Right forelimb (tissue), 1 donor: ENCODE measurements at places on chromosomes 16 and 17.

GRCh38 chr16:64478252-64478906, 643.5 kb downstream of the CDH11 start:
- DNase-seq, result peak; percentile 47

- DNase-seq, result no peak
Observed at GRCh38 chr16:1097800-1098199, 1.8 kb upstream of the C1QTNF8 start.

GRCh38 chr16:56145369-56145768, 45.9 kb upstream of the GNAO1 start:
- DNase-seq, result no peak

GRCh38 chr16:69522041-69522578, 43.7 kb upstream of the NFAT5 start:
- no peak for DNase-seq

- no peak for DNase-seq
Observed at GRCh38 chr17:34673995-34674890, 94.9 kb downstream of the TMEM132E start.

DNA sequence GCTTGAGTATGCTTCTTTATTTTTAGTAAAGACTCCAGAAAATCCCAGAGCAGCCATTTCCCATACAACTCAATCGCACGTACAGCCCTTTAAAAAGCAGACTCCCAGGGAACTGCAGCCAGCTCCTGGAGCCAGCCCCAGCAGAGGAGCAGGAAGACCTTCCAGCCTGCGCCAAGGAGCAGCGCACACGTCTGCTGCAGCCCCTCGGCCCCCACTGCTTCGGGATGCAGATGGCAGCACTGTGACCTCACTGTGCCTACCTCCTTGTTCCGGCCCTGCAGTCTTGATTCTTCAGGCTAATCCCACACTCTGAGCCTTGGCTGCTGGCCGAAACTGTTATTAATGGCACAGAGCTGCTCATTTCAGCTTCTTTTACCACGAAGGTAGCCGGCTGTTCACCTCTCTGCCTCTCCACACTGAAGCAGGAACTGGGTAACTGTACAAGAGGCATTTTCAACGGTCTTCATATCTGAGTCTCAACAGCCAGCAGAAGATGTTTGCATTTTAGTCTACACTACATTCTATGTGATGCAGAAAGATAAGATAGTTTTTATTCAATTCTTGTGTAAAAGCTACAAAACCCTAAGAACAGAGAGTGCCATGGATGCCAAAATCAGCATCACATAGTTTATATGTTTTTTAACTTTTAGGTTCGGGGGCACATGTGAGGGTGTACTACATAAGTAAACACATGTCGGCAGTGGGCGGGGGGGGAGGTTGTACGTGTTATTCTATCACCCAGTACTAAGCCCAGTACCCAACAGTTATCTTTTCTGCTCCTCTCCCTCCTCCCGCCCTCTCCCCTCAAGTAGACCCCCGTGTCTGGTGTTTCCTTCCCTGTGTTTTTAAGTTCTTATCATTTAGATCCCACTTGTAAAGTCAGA, 130.9 kb downstream of the ANKRD11 start:
- DNase-seq, result peak; percentile 70

DNA sequence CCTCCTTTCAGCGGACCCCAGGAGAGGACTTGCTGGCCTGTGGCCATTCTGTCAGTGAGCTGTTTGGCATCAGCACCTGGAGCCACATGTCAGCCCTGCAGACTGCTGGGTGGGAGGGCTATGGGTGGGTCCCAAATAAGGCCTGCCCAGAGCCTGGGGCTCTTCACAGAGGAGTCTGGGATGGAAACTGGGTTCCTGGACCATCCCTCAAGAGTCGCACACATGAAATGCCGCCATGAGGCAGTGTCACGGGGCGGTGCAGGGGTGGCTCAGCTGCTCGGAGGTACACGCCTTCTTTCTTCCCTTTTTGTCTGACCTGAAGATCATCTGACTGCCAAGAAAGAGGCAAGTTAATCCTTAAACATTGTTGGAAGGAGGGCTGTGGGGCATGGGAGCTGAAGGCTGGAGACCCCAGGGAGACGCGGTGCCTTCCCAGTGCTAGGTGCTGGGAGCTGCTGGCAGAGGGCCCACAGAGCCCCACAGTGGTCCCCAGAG, 14.8 kb downstream of the MPRIP start:
- no peak for DNase-seq

GRCh38 chr16:55810451-55810961, 22.4 kb downstream of the CES1 start:
- peak; percentile 17 for DNase-seq

- no peak for DNase-seq
Observed at GRCh38 chr17:18278867-18279266, 18.4 kb downstream of the MIEF2 start.

GRCh38 chr17:1186214-1186820, 6.5 kb upstream of the ABR start:
- no peak for DNase-seq

- no peak for DNase-seq
Observed at GRCh38 chr16:27287887-27288286, 19.3 kb upstream of the NSMCE1 start.

- no peak for DNase-seq
Observed at GRCh38 chr17:66494023-66494803, 191.8 kb downstream of the PRKCA start.

DNA sequence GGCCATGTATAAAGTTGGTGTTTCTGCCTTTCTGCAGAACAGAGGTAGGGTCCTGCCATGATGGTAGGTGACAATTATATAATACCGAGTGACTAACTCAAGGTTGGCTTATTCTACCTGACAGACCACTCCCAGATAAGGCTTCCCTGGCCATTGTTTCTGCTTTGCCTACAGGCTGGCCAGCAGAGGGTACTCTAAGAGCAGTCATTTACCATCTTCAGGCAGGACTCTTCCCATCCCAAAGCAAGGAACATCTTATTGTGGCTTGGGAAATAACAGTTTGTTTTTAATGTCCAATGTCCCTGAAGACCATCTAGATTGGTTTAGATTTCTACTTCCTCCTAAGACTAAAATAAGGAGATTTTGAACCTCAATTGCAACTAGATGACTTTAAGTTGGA, 74.1 kb downstream of the SNX11 start:
- DNase-seq, result no peak

DNA sequence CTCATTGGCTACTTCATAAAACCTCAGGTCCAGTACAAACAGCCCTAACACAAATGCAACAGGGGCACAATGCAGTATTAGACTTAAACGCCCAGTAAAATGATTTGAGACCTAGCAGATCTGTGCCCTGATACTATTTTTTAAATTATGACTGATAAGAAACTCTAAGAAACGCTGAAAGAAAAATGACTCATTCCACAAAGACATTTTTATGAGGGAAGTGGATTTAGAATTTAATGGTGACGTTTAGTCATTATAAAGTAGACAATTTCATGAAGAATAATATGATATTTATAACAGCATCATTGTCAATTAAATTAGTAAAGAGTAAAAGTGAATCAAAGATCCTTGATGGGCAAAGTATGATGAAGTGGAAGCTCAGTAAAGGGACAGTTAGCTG, 80.4 kb upstream of the DHX40 start:
- DNase-seq, result no peak

- no peak for DNase-seq
Observed at GRCh38 chr16:22383827-22384226, 9.4 kb upstream of the CDR2 start.
